HepG2 (cell line): ENCODE measurements at places on chromosomes 2 and 18.

DNA sequence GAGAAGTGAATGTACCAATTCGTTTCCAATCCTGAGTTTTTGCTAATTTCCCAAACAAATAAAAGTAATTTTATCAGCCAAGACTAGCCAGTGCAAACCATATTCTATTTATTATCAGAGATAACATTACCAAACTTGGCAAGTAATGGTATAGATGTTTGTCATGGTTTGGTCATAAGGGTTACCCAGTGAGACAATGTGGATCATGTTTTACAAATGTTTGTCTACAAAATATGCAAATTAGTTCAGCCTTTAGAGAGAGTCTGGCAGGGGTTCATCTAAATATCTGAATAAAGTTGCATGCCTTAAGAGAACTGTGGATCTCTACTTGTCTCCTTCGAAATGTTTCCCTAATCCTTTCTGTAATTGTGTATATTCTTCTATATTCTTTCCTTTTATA lies 152.2 kb downstream of the KCNH7 start:
- H3K36me3 ChIP-seq = no peaks in the 10 kb centered on the region
- H3K27ac ChIP-seq = no peak overlapping the region
- no peaks in the 10 kb centered on the region for H3K4me1 ChIP-seq
- DNase-seq = no peak

GRCh38 chr2:134919341-134920210 lies 954 bp downstream of the CCNT2 start:
- no peaks in the 10 kb centered on the region for H3K27me3 ChIP-seq
- no peak for DNase-seq
- H3K36me3 ChIP-seq = peaks cover 10% of the 10 kb centered on the region
- peaks cover 49% of the 10 kb centered on the region for H3K4me1 ChIP-seq

- H3K27ac ChIP-seq = no peak overlapping the region
- no peaks in the 10 kb centered on the region for H3K36me3 ChIP-seq
- H3K4me1 ChIP-seq = no peaks in the 10 kb centered on the region
These were observed 109.6 kb downstream of the COLEC12 start for GRCh38 chr18:390741-391478.

- H3K36me3 ChIP-seq = no peaks in the 10 kb centered on the region
- no peaks in the 10 kb centered on the region for H3K4me1 ChIP-seq
- H3K4me3 ChIP-seq = no peak overlapping the region
- no peak overlapping the region for H3K27ac ChIP-seq
These were observed 76.9 kb downstream of the MC4R start for GRCh38 chr18:60295674-60296073.

- H3K4me3 ChIP-seq = no peak overlapping the region
- peaks cover 21% of the 10 kb centered on the region for H3K27me3 ChIP-seq
- peaks cover 43% of the 10 kb centered on the region for H3K4me1 ChIP-seq
- no peak overlapping the region for H3K27ac ChIP-seq
- H3K36me3 ChIP-seq = no peaks in the 10 kb centered on the region
These were observed 1.1 kb downstream of the TFCP2L1 start for GRCh38 chr2:121283670-121284462.

GRCh38 chr2:148876595-148877402 lies 1.8 kb downstream of the KIF5C start:
- no peaks in the 10 kb centered on the region for H3K36me3 ChIP-seq
- DNase-seq = peak; percentile 65
- H3K27me3 ChIP-seq = peaks cover 36% of the 10 kb centered on the region
- peak overlapping the region; percentile 52; the same call in 1 of the 2 replicates for H3K4me3 ChIP-seq

DNA sequence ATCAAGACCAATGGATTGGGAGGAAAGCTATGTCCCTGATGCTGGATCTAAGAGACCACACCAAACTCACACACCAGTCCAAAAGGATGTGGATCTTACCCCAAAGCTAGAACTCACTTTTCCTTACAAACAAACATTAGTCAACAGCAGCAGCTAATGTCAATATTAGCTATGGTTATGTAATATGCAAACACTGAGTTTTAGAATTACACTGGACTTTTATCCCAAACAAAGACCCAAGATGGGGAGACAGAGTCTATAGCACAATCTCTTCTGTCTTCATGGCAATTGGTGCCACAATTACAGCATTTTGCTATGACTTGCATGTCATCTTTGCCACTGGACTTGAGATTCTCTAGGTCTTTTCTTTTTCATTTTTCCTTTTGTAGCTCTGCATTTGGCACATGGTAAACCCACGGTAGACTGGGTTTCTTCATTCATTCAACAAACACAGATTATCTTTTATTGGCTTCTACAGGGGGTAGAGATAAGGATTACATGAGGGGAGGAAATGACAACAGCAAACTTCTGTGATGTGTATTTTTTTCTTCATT lies 59.0 kb downstream of the SPRED2 start:
- no peaks in the 10 kb centered on the region for H3K36me3 ChIP-seq
- DNase-seq = peak; percentile 96
- H3K4me1 ChIP-seq = peaks cover 95% of the 10 kb centered on the region
- H3K27me3 ChIP-seq = no peaks in the 10 kb centered on the region

GRCh38 chr2:60528281-60529020 lies 25.0 kb downstream of the BCL11A start:
- no peak overlapping the region for H3K27ac ChIP-seq
- H3K4me1 ChIP-seq = peaks cover 21% of the 10 kb centered on the region
- H3K27me3 ChIP-seq = peaks cover 46% of the 10 kb centered on the region
- no peak for DNase-seq

- no peaks in the 10 kb centered on the region; the same call in none of the 2 replicates for H3K27me3 ChIP-seq
- no peak overlapping the region for H3K4me3 ChIP-seq
- no peaks in the 10 kb centered on the region for H3K36me3 ChIP-seq
- no peak for DNase-seq
- H3K4me1 ChIP-seq = no peaks in the 10 kb centered on the region
These were observed 43.1 kb downstream of the GYPC start for GRCh38 chr2:126699018-126699417.

DNA sequence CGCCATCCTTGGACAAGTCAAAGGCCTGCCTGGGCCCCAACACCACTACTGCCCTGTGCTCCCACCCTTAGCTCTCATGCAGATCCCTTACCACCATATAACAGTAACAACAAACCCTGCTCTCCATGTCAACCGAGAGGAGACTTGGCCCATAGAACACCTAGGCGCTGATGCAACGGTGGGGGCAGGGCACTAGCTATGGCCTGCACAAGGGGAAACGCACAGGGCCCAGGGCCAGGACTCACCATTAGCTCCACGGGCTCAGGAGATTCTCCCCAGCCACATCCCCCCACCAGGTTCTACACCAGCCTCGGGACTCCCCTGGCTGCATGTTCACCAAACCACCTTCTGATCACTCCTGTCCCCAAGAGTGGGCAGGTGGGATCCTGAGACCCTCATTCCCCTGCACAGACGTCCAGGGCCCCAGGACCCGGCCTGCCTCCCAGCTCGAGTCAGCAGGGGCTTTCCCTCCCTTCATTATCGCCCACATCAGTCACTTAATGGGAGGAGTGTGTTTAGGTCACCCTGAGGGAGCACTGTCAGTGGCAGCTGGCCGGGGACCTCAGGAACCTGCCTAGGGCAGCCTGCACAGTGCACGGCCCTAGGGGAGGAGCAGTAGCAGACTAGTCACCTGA lies 29.3 kb downstream of the ANKMY1 start:
- H3K27ac ChIP-seq = no peak overlapping the region
- H3K4me3 ChIP-seq = no peak overlapping the region
